Dermis microvascular lymphatic vessel endothelial cell (primary cell): ENCODE measurements at places on chromosomes 5 and 9.

GRCh38 chr5:100731768-100732167 lies 171.3 kb downstream of the ST8SIA4 start:
- no peak for DNase-seq

DNA sequence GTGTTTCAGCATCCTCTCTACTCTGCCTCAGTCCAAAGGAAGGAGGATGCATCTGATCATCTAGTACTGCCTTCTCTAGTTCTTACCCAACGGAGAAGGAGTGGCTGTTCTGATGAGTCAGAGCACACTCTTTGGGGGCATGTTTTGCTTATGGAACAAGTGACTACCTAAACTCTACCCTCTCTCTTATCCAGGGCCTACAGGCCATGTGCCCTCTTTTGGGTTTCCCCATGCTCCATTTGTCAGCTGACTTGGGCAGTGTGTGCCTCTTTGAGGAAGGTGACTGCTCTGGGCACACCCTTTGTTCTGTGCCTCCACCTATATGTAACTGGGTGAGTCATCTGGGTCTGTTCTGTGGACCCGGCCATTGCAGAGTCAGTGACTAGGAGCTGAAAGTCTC lies 89.6 kb upstream of the BNC2 start:
- DNase-seq, result no peak

DNA sequence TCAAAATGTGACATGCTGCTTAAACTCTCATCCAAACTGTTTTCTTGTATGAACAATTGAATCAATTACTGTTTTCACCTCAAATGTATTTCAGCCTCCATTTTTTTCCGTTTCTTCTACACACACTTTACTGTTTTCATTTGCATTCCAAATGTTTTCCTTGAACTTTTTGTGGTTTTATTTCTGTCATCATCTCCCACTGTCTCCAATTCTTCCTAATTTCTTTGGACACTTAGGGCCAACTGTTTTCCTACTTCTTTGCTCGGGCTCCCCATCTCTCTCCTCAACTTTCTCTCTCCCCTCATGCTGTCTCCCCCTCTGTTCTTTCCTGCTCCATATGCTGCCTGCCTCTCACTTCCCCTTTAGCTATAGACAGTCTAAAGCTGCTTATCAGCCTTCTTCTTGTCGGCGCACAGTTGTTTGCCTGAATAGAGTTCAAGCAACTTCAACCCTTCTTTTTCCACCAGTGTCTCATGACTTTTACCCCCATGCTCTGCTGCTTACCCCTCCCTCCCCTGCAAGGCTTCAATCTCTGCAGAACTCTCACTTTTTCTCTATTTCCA lies 443.4 kb downstream of the DTWD2 start:
- no peak for DNase-seq

DNA sequence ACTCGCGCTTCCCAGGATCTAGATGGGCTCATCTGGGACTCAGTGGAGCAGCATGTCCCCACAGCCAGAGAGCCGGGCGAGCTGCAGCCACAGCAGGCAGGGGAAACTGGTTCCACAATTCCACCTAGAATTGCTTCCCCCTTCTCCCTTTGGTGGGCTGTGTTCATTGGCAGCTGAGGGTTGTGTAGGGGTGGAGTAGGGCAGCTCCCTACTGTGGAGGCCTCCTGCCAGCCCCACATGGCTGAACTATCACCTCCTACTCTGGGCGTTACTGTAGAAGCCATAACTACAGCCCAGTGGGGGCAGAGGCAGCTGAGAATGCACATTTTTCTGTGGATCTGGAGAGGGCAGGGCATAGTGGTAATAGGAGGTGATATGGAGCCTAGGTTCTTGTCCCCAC lies 44.8 kb downstream of the PPARGC1B start:
- no peak for DNase-seq

DNA sequence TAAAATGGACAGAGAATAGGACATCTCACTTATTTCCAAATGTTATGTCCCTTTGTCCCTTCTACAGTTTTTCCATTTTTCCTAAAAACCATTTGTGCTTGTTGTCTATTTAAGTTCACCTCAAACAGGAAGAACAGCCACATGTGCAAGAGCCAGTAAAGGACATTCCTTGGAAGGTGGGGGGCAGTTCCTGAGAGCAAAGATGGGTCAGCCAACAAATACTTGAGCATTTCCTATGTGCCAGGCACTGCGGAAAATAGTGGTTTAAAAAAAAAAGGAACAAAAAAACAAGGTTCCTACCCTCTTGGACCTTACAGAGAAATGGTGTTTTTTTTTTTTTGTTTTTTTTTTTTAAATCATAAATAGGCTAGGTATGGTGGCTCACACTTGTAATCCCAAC lies 26.8 kb downstream of the ANP32B start:
- DNase-seq, result peak; percentile 78

- DNase-seq, result no peak
Observed at GRCh38 chr5:79628811-79629210, 16.6 kb downstream of the TENT2 start.

- DNase-seq, result no peak
Observed at GRCh38 chr5:58775701-58776262, 192.9 kb downstream of the RAB3C start.

DNA sequence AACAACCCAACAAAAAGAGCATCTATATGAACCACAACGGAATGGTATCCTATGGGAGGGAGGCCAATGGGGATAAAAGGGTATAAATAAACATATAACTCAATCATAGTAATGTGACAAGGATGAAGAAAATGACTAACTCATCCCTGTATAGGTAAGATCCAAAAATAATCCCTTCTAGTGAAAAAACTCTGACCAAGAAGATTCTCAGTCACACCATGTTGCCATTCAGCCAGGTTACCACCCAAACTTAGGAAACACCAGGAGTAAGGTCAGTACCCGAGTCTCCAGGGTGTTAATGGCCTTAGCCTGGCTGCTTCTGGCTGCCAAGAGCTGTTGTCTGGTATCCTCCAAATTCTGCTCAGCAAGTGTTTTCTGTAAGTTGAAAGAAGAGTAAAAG lies 32.8 kb downstream of the GOLGA1 start:
- no peak for DNase-seq

DNA sequence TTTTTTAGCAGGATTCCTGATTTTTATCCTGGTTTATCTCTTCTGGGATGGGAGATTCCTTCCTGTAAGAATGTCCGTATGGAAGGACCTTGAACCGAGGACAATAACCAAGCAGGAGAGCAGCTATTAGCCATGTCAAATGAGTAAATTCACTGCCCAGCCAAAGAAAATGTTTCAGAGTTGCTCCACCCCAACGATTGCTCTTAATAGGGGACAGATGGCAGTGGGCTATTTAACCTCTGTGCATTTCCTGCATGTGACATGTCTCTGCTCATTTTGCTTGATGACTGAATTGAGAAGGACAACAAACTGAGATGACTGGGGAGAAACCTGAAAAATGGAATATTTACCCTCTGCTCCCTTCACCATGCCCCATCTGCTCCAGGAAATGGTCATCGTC lies 479.9 kb upstream of the ZNF462 start:
- no peak for DNase-seq

DNA sequence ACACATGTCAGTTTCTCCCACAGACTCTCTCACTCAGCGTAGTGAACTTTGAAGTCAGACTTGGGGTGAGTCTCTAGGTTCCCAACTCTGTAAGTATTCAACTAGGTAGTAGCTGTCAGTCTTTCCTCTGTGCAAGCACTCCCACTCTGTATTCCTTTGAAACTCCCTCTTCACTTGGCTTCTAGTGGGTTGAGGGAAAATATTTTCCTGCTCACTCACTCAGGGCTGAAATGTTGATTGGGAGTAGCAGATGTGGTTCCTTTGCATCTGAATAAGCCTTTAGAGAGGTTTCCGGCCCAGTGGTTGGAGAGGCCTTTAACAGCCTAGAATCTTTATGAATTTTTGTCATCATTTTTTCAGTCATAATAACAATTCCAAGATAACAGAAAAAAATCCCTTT lies 18.1 kb upstream of the ARRDC3 start:
- no peak for DNase-seq

DNA sequence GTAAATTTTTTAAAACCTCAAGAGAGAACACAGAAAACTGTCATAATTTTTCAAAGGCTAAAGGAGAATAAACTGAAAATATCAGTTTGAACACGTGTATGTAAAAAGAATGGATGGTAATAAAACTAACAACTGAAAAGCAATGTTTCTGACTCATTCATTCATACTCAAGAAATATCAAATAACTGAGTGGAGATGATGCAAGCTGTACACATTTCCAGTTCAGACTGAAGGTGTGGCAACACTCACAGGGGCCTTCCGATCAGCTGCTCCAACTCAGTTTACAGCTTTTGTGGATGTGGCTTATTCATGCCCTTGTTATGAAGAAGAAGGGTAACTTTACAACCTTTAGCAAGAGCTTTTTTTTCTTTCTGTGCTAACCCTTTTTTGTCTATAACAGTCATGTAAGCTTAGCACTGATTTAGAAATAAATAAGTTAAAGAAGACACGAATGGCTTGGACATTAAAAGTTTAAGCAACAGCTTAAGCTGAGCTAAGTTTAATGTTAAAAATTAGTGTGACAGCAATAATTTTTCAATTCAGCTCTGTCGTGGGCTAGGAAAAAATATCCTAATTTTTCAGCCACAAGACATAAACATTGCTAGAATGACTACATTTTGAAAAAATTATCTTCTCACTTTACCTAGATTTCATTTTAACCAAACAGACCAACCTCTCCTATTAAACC lies 453.5 kb downstream of the RAB3C start:
- DNase-seq, result peak; percentile 91

DNA sequence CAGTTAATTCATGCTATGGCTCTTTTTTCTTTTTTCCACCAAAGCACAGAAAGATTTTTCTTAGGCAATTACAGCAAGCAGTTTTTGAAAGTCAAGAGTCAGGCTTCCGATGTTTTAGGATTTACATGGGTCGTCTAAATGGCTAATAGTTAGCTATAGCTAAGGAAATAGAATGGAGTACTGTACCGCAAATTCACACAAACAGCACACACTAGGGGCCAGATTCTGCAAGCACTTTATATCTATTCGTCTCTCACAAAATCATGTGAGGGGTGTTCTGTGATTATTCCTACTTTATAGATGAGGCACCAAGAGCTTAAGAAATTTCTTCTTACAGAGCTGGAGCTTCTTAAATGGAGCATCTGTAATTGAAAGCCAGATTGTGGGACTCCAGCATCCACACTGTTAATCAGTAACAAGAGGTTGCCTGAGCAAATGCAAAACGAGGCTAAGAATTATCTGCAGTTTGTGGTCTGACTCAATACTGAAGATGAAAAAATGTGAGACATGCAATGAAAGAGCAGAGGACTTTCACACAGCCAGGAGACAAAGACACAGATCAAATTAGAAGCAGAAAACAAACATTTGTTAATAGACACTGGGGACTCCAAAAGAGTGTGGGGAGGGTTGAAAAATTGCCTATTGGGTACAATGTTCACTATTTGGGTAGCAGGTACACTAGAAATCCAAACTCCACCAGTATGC lies 62.7 kb upstream of the CTXN3 start:
- no peak for DNase-seq
